Renal cortical epithelial cell (primary cell): ENCODE measurements at places on chromosomes 12 and 14.

DNA sequence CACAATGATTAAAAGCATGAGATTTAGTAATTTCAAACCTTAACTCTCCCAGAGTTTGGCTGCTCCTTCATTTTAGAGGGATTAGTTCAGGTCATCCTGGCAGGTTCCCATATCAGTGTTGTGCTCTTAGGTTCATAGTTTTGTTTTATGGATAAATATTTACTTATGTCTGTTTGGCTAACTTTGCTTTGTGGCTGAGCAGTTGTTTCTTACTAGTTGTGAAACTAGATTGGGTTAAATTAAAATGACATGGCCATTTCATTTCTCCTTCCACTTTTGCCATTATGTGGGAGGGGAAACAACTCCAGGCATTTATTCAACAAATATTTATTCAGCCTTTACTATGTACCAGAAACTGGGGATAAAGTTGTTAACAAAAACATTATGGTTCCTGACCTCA, 158.8 kb downstream of the TMTC3 start:
- DNase-seq, result no peak

DNA sequence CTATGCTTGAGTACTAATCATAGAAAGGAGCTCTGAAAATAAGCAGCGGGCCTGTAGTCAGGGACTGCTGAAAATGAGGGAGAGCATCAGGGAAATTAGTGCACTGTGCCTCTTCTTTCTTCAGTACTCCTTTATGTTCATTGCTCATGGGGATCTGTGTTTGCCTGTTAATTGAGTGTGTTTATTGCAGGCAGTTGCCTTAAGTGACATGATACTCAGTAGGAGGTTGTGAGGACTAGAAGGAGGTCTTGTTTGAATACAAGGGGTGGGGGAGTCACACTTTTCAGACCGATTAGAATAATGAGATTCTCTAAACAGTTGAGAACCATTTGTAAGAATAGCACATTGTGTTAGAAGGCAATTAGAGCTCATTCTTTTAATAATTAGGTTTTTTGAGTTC, 102.6 kb upstream of the SLCO1C1 start:
- DNase-seq, result no peak

- no peak for DNase-seq
Observed at GRCh38 chr14:25488961-25489360, 439.0 kb upstream of the STXBP6 start.

DNA sequence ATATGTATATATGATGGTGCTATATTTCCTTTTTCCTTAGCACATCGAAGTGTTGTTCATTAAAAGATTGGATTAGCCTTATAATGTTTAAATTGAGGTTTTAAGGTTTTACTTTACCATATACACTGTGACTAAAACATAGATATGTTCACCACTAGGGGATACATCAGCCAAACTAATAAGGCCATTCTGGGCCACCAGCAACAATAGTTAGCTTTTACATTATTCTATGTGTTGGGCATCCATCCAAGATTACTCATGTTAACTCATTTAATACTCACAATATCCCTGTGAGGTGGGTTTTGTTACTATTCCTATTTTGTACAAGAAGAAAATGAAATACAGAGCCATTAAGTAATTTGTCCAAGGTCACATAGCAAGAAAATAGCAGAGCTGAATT, 202.6 kb upstream of the AVPR1A start:
- peak; percentile 49 for DNase-seq

- DNase-seq, result no peak
Observed at GRCh38 chr12:93348575-93349435, 28.9 kb upstream of the NUDT4 start.

DNA sequence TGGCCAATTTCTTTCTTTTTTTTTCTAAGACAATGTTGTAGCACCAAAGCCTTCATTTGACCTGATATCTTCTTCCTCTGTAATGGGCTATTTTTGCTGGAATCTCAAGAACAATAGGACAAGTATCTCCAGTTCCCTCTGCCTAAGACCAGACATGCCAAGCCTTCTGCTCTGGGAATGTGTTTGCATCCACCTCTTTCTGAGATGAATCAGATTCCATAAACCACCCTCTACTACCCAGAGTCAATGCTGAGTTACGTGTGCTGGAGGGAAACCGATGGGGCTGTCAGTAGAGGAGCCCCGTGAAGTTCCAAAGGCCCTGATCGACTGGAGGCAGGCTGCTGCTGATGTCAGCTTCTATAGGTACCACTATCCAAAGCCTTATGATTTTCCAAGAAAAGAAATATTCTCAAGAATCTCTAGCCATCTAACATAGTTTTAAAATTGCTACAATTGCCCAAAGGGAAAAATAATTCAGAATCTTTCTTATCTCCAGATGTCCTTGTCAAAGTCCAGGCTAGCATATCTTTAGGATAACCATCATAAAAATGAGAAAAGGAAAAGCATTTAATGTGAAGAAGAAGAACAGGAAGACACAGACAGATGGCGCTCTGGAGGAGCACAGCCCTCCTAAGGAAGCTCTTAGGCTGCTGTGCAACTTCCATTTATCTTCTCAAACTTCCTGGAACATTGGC, 101.9 kb downstream of the SLC8A3 start:
- peak; percentile 33 for DNase-seq

- no peak for DNase-seq
Observed at GRCh38 chr12:65122703-65123102, 1.6 kb upstream of the WIF1 start.

DNA sequence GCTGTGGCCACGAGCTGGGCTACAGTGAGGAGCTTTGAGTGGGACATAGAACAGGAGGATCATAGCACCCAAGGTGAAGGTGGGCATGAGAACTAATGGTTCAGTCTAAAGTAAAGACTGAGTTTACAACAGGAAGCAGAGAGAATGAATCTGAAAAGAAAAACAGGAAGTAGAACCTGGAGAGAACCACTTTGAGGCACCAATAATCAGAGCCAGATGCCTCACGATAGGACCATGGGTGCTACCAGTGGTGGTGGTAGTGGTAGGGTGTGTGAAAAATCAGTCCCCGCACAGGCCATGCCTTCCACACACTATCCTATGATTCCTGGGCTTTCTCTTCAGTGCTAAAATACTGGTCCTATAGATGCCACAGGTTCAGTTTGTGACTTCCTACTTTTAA, 293.6 kb downstream of the AKAP6 start:
- DNase-seq, result no peak

GRCh38 chr14:52546318-52546670, 6.0 kb downstream of the TXNDC16 start:
- DNase-seq, result no peak

- DNase-seq, result no peak
Observed at GRCh38 chr12:125187780-125188741, 122.8 kb downstream of the AACS start.

GRCh38 chr12:100024974-100025555, 40.3 kb upstream of the ANKS1B start:
- DNase-seq, result no peak

DNA sequence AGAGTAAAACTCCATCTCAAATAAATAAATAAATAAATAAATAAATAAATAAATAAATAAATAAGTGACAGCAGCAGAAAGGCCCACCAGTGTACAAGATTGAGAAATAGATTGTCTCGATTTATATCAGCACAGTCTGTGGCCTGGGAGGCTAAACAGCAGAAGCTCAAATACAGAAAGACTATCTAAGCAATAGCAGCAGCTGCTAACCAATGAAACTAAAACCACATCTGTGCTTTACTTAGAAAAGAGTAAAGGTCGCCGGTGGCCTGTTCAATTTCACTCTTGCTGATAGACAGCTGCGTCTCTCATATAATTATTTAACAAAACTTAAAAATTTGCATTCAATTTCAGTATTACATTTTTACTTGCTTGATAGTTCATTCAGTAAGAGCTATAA, 325.7 kb downstream of the CEP128 start:
- DNase-seq, result no peak

GRCh38 chr14:101182476-101182875, 279.0 kb upstream of the RTL1 start:
- no peak for DNase-seq

- no peak for DNase-seq
Observed at GRCh38 chr12:70364695-70365397, 1.2 kb upstream of the KCNMB4 start.

GRCh38 chr12:132783917-132784531, 22.4 kb upstream of the ANKLE2 start:
- DNase-seq, result no peak

GRCh38 chr12:125685915-125686314, 620.7 kb downstream of the AACS start:
- DNase-seq, result no peak

DNA sequence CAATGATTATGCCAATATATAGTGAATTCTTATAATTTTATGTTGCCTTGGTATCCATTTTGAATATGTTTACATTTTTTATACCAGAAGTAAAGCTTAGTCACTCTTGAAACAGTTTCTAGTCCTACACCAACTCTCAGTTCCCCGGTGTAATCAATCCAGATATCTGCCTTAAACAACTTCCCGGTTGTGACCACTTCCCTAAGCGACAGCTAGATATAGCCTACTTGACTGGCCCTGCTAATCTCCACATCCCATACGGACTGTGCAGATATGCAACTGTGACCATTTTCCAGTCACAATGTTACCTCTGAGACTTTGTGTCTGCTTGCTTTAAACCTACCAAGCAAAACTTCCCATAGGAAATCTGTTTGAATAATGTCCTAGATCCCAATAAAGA, 1551.5 kb upstream of the SEL1L start:
- DNase-seq, result no peak

DNA sequence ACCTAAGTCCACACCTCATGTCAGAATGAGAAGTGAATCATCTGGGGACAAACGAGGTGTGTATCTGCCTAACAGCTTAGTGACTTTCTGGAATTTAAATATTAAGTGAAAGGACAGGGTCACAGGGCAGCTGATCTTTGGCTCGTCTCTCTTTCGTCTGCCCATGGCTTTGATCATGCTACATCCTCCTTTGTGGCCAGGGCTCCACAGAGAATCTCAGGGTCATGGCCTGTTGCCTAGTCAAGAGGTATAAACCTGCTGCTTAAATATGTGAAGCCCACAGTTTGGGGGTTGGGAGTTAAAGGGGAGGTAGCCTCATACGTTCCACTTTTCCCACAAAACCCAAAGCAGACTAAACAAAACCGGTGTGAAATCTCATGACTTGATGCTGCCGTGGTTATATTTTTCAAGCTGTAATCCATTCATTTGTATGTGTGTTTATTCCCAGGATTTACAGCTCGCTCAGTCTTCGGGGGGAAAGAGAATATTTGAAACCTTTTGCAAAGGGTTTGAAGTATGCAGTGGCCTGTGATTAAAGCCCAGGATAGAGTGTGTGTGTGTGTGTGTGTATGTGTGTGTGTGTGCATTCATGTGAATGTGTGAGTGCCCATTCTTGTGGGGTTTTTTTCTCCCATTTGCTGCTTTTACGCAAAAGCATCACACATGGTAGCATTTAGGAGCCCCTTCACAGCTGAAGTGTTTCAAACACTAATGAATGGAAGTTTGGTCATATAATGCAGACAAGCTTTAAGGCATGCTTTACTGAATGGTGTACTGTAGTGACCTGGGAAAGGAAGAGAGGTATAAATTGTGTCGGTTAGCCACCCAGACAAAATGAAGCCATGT, 137.1 kb downstream of the HMGA2 start:
- no peak for DNase-seq

- DNase-seq, result peak; percentile 78
Observed at GRCh38 chr12:67811437-67812361, 163.2 kb downstream of the DYRK2 start.

DNA sequence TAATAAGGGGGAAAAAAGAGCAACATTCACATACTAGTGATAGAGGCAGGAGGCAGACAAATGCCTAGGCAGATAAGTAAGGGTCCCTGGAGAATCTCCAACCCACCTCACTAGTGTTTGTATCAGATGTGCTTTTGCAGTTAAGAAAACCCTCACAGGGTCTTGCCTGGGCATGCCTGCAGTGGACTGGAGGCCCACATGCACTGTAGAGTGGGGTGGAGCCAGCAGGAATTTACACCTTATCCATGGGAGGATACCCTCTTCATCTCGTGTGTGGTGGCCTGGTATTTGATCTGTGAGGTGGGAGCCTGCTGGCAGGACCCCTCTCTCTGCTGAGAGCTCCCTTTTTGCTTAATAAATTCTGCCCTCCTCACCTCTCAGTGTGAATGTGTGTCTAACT, 238.0 kb upstream of the SLC16A7 start:
- DNase-seq, result no peak

DNA sequence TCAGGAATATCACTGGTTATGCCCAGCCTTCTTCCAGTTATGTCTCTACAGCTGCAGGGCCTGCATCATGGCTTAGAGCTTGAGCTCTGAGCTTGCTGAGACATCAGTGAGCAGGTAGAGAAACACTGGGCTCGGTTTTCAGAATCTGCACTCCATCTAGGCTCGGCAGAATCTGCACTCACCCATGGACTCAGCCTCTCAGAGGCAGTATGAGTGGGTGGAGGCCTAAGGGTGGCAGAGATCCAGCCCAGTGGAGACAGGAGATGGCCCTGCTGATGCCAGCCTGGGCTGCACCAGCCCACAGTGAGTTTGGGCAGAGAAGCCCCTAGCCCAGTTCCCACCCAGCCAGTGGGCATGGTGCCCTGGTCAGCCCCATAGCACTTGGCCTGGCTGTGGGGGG, 12.8 kb downstream of the KRT80 start:
- DNase-seq, result no peak

DNA sequence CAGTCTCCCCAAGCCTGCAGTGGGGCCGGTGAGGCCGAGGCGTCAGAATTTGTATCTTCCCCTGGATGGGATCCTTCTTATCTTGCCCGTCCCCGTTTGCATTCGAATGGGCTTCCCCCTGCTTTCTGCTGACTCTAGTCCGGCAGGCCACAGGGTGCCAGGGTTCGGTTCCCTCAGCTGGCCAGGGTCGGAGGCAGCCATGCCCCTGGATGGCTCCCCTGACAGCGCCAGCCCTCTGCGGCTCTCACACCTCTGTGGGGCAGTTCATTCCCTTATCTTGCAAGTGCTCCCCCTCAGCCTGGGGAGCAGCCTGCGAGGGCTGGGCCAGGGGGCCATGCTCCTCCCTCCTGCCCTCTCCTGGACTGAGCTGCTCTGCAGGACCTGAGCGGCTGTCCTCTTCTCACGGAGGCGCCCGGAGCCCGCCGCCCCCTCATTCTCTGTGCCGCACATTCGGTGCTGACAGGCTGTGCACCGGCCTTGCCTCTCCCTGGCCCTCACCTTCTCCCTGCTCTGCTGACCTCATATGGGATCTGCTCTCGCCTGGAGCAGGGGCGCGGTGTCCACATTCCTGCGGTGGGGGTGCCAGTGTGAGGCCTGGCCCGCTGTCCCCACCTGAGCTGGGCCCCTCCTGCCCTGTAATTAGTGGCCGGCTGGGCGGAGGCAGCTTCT, 32.8 kb downstream of the KIF26A start:
- DNase-seq, result no peak

DNA sequence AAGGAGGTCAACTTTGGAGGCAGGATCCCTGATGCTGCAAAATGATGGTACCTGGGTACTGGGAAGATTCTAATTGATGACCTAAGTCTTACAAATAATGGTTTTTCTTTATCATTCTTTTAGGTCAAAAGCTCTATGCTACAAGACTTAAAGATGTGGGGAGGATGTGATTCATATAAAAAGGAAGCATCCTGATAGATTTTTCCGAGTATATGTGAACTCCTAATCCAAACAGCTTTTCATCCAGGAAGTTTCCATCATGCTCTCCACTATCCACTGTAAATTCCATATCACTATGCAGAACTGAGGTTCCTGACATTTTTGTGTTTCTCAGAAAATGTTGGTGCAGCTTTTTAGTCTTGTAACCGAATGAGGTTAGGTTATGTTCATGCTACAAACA, 293.2 kb downstream of the PAWR start:
- no peak for DNase-seq
